Spleen (tissue), 13 donors: ENCODE measurements at places on chromosomes 16 and 17. TPM values are rescaled to one million over a fixed set of nuclear protein-coding genes. Genes with fewer than 3 reads are reported as not detected.
A peak's percentile ranks its signal among the peaks of the same experiment; 100 is the strongest.

PSMB10 gene
- polyA plus RNA-seq: 236 TPM

DNA sequence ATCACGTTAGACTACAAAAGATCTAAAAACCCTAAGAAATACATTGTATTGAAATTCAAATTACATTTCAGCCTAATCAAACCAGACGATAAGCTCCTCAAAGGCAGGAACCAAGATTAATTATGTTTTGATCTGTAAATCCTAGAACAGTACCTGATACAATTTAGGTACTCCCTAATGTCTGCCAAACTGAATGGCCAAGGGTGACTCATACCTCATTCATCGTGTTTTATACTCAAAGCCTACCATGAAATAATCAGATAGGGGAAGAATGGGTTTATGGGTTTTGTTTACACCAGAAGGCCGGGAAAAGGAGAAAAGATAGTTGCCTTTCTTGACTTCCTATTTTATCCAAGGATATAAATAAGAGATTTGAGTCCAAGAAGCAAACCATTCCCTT is 19.3 kb downstream of the MMD start:
- DNase-seq: no peak
- H3K36me3 ChIP-seq: peaks cover 53% of the 10 kb centered on the region
- H3K4me1 ChIP-seq: peaks cover 2% of the 10 kb centered on the region
- H3K27me3 ChIP-seq: no peaks in the 10 kb centered on the region
- no peak overlapping the region for H3K27ac ChIP-seq
- no peak overlapping the region for H3K4me3 ChIP-seq

GRCh38 chr17:2070241-2071023 is 15.5 kb downstream of the HIC1 start:
- no peak for DNase-seq
- no peak overlapping the region for H3K4me3 ChIP-seq
- H3K27me3 ChIP-seq: no peaks in the 10 kb centered on the region
- peak overlapping the region; percentile 76 for H3K27ac ChIP-seq

DNA sequence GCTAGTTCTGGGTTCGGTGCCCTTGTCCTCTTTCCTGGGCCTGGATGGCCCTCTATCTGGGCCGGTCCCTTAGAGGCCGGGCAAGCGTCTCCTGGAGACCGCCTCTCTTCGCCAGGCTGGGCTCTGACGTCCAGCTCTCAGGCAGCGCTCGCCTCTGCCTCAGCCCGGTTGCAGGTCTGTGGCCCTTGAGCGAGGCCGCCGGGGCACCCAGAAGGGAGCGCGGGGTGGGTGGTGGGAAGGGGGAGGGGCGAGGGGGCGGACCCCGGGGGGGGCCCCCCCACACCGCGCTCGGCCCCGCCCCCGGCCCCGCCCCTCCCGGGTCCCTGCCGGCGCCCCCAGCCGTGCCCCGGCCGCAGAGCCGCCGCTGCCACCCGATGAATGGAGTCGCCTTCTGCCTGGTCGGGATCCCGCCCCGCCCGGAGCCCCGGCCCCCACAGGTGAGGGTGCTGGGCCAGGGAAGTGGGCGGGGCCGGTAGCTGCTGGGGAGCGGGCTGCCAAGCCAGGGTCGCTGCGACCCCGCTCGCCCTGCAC is at the start of gene ARHGAP23:
Gene ARHGAP23, plus strand, starts transcription at position 353 of the 531 bp plus-strand sequence. Its CDS starts 22 bp downstream, at position 375.
- peaks cover 25% of the 10 kb centered on the region for H3K4me1 ChIP-seq
- H3K4me3 ChIP-seq: peak within 1 kb of the TSS; percentile 83
- H3K27ac ChIP-seq: peak within 1 kb of the TSS; percentile 88
- peak; percentile 87 for DNase-seq

GRCh38 chr17:42098730-42099399 is 592 bp upstream of the ZNF385C start:
- H3K4me3 ChIP-seq: no peak overlapping the region
- H3K27me3 ChIP-seq: peaks cover 7% of the 10 kb centered on the region
- peaks cover 16% of the 10 kb centered on the region for H3K36me3 ChIP-seq
- H3K27ac ChIP-seq: no peak overlapping the region

- H3K27ac ChIP-seq: no peak overlapping the region
- no peaks in the 10 kb centered on the region for H3K27me3 ChIP-seq
- no peaks in the 10 kb centered on the region for H3K36me3 ChIP-seq
Measured at GRCh38 chr17:67265436-67266019, 20.5 kb upstream of the HELZ start.

- no peak for DNase-seq
- H3K4me1 ChIP-seq: peaks cover 5% of the 10 kb centered on the region
- H3K4me3 ChIP-seq: no peak overlapping the region
- H3K27me3 ChIP-seq: no peaks in the 10 kb centered on the region
- peak overlapping the region; percentile 86 for H3K27ac ChIP-seq
- no peaks in the 10 kb centered on the region for H3K36me3 ChIP-seq
Measured at GRCh38 chr17:50052241-50052796, 3.6 kb upstream of the ITGA3 start.

- no peak overlapping the region for H3K27ac ChIP-seq
- no peaks in the 10 kb centered on the region for H3K4me1 ChIP-seq
- DNase-seq: peak; percentile 46
- H3K4me3 ChIP-seq: no peak overlapping the region
Measured at GRCh38 chr17:76421044-76421407, 31.9 kb downstream of the UBE2O start.

DNA sequence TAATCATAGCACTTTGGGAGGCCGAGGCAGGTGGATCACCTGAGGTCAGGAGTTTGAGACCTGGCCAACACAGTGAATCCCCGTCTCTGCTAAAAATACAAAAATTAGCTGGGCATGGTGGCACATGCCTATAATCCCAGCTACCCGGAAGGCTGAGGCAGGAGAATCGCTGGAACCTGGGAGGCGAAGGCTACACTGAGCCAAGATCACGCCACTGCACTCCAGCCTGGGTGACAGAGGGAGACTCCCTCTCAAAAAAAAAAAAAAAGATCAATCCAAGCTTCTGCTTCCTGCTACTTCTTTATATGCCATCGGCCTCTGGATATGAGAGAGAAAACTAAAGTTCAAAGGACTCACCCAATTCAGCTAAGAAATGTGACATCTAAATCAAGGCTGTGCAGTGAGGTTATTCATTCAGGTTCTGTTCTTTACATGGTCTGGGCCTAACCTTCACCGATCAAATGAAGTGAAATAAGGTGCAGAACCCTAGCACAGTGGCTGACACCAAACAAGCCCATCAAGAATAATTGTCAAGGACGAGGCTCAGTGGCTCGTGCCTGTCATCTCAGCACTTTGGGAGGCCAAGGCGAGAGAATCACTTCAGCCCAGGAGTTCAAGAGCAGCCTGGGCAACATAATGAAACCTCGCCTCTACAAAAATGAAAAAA is 25.6 kb downstream of the ZP2 start:
- peaks cover 11% of the 10 kb centered on the region for H3K36me3 ChIP-seq
- H3K27ac ChIP-seq: no peak overlapping the region
